ENCODE measurements at places on chromosomes 1 and 21.

DNA sequence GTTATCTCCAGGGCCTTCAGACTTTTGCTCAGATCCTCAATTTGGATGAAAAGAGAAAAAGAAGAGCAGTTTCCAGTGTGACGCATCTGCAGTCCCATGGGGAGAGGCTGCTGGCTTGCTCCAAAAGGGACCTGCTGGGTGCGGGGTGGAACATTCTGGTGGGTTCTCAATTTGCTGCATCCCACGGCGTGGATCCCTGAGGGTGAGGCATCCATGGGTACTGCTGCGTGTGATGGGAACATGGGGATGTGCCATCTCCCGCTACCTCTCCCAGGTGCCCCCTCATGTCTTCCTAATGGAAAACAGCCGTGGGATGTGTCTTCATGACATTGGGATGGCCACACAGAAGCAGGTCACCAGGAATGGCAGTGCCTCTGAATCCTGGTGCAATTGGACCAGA, 221.3 kb upstream of the AJAP1 start:
- DNase-seq, result no peak

DNA sequence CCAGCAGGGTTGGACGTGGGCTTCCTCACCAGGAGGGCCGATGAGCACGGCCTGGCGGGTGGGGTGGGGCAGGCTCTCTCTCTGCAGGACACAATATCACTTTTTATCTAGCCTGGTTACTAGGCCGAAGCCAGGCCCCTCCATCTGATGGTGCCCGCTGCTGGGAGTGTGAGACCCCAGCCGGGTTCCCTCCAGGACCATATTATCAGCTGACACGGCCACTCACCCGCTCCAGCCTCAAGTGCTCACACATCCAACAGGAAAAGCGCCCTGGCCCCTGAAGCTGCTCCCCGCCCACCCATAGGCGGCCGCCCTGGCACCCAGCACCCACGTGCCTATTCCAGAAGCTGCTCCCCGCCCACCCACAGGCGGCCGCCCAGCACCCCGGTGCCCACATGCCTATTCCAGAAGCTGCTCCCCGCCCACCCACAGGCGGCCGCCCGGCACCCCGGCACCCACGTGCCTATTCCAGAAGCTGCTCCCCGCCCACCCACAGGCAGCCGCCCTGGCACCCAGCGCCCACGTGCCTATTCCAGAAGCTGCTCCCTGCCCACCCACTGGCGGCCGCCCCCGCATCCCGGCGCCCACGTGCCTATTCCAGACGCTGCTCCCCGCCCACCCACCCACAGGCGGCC, 5.0 kb downstream of the SLC19A1 start:
- DNase-seq, result no peak

DNA sequence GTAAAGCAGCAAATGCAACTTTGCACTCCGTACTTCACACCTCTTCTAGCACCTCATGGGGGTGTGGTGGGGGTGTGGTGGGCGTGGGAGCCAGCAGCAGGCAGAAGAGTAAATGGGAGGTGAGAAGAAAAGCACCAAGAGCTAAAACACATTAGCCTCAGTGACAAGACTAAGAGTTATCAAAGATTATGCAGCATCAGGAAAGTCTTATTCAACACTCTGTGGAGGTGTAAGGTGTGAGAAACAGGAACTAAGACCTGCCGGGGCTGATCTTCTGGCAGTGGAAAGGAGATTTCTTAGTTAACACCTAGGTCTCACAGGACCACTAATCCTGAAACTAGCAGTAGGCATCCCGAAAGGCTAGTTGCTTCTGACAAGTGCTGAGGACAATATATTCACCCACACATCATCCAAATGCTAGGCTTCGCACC, 9.9 kb downstream of the TGFBR3 start:
- DNase-seq, result peak; percentile 44

DNA sequence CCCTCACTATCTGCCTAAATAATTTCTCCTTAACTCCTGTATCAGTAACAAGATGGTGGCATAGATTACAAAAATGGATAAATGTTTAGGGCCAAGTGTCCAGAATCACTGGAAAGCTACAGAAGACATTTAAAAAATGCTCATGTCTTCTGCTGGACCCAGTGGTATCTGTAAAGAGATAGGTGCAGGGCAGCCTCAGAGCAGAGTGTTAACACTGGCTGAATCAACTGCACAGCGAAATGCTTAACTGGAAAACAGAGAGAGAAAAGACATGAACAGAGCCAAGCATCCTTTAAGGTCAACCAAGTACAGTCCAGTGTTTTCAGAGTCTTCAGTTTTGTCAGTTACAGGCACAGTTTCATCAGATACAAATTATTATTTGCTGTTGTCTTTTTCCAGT, 419.3 kb downstream of the ZP4 start:
- no peak for DNase-seq

DNA sequence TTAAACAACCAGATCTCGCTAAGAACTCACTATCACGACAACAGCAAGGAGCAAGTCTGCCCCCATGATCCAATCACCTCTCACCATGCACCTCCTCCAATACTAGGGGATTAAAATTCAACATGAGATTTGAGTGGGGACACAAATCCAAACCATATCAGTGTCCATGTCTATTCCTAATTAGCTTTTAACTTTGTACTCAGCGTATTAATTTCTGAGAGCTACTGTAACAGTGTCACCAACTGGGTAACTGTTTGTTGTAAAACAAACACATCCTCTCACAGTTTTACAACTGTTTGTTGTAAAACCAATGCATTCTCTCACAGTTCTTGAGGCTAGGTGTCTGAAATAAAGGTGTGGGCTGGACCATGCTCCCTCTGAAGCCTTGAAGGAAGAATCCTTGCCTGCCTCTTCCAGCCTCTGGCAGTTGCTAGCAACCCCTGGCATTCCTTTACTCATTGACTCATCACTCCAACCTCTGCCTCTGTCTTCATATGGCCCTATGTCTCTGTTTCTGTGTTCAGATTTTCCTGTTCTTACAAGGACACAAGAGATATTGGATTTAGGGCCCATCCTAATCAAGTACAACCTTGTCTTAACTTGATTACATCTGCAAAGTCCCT, 121.2 kb downstream of the LTN1 start:
- no peak for DNase-seq

DNA sequence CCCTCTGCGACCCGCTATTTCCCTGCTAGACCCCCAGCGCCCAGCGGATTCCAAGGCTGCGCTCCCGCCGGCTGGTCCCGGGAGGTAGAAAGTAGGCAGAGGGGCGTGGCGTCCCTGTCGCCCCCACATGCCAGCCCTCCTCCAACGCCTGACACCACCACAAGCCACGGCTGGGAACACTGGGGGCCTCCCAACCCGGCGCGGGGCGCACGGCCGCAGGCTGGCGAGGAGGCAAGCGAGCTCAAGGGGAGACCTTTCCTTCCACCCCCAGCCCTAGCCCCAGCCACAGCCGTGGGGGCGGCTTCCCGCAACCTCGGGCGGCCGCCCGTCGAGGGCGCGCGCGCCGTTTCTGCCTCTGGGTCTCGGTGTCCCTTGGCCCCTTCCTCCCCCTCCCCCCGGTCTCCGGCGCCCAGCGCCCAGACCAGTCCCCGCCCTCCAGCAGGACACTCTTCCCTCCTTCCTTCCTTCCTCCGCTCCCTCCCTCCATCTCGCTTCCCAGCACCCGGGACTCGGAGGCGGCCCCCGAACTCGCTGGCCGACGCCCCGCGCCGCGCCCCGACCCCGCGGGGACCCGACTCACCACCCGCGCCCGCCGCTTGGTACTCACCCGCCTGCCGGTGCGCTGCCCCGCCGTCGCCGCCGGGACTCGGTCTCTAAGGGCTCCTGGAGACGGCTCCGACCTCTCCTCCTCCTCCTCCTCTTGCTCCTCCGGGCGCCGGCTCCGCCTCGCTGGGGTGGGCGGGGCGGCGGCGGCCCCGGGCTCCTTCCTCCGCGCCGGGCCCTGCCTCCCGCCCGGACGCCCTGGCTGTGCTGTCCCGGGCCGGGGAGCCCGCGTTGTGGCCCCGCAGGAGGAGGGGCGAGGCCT, at the start of gene GNG12:
GNG12 (minus strand) TSS at position 731 of the 865 bp plus-strand sequence. CDS start 125,781 bp downstream, outside the sequence.
- no peak for DNase-seq

- no peak for DNase-seq
These were observed 96.8 kb upstream of the DPT start for GRCh38 chr1:168825820-168826219.

GRCh38 chr1:36567601-36568341, 85.1 kb upstream of the CSF3R start:
- DNase-seq, result no peak
